ENCODE measurements at places on chromosomes 12 and 14.
A peak's percentile ranks its signal among the peaks of the same experiment; 100 is the strongest.

GRCh38 chr12:54065677-54066076 is 12.0 kb downstream of the HOXC4 start:
- DNase-seq = no peak

DNA sequence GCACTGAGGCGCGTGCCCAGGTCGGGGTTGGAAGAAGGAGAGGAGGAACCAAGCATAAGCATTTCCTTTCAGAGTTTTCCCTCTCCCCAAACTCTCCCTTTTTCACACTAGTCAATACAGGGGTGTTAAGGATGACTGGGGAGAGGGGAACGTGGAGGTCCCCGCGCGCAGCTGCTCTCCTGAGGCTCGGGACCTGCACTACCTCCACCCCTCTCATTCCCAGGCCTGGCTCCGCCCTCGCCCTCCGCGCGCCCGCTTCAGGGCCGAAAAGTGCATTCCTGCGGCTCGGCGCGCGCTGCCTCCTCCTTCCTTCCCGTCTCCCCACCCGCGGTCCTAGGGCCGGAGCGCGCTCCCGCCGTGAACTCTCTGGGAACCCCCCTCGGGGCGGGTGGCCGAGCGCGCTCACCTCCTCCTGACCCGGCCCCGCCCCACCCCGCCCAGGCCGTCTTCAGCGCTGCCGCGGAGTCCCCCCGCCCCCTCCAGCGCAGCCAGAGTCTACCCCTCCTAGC is 11.3 kb downstream of the RARG start:
- peak; percentile 63 for DNase-seq

- no peak for DNase-seq
Measured at GRCh38 chr14:68986926-68987652, 8.0 kb upstream of the ACTN1 start.

- DNase-seq = no peak
Measured at GRCh38 chr12:6122201-6122600, 2.3 kb downstream of the VWF start.

- no peak for DNase-seq
Measured at GRCh38 chr12:125797421-125798175, 732.4 kb downstream of the AACS start.
